ENCODE measurements at places on chromosomes 2 and 18.

- no peak for DNase-seq
Observed at GRCh38 chr18:32208577-32208976, 18.7 kb downstream of the MEP1B start.

- DNase-seq, result no peak
Observed at GRCh38 chr2:25204190-25204838, 35.9 kb upstream of the POMC start.

- no peak for DNase-seq
Observed at GRCh38 chr2:74659462-74659861, 5.4 kb downstream of the SEMA4F start.

DNA sequence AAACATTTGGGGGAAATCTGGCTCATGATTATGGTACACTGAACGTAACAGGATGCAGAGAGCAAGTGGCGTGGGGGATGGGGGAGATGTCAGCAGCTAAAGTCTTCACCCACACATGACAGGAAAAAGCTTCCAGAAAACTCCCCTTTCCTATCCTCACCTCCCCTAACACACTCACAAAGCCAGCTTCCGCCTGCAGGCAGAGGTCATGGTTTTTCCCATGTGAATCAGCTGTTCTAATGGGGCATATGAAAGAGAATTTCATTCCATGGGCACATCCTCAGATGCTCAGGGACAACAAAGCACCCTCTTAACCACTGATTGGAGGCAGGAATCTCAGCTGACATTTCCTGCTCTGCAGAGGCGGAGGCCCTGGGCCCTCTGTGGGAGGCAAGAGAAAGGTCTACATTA, 129.1 kb downstream of the TSN start:
- peak; percentile 65 for DNase-seq

DNA sequence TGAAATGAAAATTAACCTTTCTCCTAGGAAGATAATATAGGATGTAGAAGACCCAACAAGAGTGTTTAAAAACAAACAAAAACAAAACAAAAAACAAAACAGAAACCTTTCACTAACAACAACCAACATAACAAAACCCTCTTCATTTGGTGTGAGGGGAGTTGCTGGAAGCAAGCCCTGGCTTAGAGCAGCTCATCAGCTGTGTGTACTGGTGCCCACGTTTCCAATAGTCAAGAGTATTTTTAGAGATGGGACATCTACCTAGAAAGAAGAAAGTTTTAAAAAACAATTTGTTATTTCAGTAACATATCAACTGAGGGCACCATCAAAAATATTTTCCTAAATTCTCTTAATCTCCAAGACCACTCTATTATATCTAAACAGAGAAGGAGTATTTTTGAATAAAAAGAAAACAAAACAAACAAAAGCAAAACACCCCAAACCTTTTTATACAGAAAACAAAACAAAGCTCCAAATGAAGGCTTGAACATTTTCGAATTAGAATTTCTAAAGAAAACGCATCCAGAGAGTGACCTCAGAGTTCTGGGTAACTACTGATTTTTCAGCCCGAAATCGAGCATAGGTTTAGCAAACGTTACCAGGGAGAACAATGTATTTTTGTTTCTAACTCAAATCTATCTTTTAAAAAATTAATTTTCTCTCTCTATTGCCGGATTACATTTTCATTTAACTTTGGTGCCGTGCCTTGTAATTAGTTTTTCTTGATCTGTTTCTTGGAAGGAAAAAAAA, 134.6 kb downstream of the INSIG2 start:
- no peak for DNase-seq

DNA sequence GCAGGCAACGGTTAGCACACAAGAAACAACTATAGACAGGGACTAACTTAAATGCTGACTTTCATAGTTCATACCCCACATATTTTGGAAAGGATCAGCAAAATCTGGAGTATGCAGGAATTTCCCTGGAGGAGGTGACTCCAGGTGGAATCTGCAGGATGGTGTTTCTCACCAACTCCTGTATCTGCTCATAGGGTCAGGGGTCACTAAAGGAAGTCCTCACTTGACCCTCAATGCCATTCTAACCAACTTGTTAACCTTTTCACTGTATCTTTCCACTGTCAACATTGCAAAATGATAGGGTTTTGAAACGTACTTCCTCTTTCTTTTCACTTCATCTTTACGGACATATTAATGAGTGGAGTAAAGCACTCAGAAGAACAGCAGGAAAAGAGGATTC, 207.0 kb upstream of the CXCR4 start:
- no peak for DNase-seq

DNA sequence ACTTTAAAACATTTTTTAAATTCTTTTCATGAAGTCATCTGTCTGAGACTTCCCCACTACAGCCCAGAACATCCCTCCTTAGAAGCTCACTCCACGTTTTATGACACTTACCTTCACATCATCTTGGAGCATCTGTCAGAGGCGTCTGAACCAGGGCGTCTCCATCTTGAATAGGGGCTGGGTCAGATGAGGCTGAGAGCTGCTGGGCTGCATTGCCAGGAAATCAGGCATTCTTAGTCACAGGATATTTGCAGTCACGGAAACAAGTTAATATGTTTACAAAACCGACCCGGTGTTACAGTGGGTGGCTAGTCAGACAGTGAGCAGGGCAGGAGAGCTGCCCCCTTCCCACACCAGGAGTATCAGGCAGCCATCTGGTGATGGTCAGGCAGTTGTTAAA, 456.5 kb downstream of the FBXO15 start:
- DNase-seq, result peak; percentile 98

DNA sequence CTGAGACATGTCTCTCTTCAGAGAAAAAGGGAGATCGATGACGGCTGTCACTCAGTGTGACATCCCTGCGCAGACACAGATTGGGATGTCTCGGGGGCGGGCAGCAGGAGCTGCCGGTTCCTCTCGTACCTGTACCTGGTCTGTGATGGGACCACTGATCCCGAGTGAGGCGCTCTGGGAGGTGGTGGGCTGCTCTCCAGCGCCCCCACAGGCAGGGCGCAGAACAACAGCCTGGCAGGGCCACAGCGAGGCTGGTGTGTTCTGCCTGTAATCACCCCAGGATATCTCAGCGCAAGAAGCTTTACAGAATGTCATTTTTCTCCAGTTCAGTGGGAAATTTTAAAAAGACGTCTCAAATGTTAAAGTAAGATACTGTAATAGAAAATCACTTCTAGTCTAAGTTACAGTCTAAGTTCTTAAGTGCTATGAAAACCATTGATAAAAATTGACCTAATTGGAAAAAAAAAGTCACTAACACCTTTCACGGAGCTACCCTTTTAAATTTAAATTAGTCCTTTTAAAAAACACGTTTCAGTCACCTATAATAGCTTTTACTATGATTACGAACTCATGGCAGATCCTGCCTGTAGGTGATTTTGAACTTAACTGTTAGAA, 189.8 kb downstream of the SNTG2 start:
- DNase-seq, result no peak

DNA sequence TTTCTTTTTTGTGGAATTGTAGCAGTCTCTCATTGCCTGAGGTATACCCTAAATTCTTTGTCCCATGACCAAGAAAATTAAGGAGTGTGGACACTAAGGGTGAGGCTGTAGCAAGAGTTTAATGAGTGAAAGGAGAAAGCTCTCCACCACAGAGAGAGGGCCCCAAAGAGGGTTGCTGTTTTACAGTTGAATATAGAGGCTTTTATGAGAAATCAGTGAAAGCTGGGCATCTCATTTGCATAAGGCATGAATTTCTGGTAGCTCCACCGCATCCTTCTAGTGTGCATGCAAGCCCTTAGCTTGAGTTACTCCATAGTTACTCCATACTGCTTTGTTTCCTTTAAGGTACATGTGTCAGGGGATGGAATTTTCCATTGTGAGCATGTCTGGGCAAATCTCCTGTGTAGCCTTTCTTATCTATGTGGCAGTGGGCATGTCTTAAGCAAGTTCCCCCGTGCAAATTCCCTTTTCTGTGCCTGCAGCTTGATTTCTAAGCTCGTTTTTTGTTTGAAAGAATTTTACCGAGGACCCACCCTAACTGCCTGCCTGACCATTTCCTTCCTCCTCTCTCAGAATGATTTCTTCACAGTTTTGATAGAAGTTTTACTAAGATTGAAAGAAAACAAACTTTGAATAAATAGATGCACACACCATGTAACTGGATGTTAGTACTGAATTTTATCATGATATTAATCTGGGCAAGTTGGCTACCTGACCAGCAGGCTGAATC, 218.9 kb downstream of the PARD3B start:
- DNase-seq, result no peak

DNA sequence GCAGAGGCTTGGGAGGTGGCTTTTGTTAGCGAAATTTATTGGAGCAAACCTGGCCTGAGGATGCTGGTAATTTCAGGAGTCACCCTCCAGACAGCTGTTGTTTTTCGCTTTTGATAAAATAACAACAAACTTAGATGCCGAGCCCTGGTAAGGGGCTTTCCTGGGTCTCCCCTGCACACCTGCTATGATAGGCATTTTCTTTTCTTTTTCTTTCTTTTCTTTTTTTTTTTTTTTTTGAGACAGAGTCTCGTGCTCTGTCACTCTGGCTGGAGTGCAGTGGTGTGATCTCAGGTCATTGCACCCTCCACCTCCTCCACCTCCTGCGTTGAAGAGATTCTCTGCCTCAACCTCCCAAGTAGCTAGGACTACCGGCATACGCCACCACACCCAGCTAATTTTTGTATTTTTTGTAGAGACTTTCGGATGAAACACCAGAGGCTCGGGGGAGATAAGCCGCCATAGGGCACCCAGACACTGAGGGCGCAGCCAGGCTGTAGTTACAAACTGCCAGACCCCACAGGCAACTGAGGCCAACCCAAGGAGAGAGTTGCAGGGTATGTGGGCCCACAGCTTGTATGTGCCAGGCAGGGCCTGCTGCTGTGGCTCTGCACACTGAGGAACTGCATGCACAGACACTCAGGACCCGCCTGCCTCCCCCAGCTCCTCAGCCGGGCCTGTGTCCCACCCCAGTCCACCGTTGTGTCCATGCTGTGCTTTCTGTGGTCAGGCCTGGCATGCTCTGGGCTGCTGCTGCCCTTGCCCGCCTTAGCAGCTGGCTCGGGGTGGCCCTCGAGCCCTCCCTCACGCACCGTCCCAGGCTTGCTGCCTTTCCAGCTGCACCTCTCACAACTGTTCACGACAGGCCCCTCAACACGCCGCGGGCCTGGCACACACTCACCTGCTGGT, 3.9 kb downstream of the GYPC start:
- no peak for DNase-seq

- DNase-seq, result no peak
Observed at GRCh38 chr2:187434342-187434785, 13.7 kb downstream of the CALCRL start.

GRCh38 chr2:63054841-63055225, 4.2 kb downstream of the OTX1 start:
- no peak for DNase-seq

DNA sequence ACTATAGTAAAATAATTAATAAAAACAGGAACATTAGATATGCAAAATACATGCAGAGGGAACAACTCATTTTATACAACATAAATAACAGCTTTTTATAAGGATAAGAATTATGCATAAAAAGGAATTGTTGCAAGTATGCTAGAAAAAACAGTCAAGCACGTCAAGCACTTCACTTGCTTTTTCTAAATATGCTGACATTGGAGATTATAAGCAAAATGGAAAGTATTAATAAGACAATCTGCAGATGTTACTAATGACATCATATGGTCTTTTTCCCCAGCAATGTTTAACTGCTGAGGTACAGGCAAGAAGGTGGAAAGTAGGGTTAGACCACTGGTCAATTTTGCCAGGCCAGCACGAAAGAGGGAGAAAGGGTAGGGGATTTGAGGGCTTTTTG, 111.7 kb downstream of the HIBCH start:
- no peak for DNase-seq

DNA sequence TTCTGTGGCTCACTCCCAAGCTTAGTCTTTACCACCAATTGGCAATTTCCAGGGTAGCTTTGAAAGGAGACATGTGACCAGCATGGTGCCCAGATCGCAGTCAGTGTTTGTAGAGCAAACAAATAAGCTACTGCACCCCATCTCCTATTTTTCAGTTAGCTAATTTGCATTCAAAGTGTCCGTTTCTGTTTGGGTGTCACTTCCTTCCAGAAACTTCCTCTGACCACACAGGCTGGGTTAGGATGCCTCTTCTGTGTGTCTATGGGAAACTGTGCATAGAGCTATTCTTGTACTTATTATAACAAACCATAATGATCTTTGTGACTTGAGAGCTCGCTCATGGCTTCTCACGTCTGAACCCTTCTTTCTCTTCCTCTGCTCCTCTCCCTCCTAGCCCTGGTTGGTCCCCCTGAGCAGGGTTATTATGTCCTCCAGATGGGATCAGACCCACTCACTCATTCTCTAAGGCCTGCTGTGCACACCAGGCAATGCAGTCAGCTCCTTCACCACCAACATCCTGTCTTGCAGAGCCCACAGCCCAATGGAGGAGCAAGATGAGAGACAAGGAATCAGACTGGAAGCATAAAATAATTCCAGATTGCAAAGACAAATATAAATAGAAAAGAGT, 101.2 kb upstream of the ALK start:
- no peak for DNase-seq

DNA sequence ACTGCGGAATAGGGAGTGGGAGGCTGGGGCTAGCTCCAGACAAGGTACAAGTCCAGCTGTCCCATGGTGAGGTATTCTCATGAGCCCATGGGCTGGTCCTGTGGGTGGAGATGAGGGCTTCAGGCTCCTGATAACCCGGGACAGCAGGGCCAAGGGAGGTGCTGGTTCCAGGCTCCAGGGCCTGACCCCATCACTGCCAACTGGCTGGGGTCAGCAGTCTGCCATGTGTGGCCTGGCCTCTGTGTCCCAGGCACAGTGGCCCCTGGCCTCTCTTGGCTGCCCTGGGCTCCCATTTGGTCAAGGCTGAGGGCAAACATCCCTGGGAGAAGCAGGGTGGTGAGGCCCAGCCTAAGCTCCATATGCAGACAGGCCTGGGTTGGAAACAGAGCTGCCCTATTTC, 966 bp upstream of the OXER1 start:
- no peak for DNase-seq

- no peak for DNase-seq
Observed at GRCh38 chr18:42030586-42031182, 75.7 kb downstream of the PIK3C3 start.

DNA sequence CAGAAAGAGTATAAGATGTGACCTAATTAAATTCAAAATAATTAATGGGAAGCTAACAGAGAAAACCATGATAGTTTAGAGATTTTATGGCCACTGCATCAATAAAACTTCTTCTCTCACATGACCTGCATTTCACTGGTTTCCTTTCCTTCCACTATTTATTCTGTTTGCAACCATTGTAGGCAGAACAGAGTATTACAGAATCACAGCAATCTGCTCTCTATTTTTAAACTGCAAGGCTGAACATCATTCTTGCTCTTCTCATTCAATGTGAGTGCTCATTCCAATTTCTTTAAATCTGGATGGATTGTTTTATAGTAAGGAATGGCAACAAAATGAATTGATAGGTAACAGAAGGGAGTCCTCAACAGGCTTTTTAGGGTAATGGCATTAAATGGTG, 715.5 kb upstream of the RAB6C start:
- DNase-seq, result no peak
